ENCODE measurements at places on chromosomes 7 and 10.

DNA sequence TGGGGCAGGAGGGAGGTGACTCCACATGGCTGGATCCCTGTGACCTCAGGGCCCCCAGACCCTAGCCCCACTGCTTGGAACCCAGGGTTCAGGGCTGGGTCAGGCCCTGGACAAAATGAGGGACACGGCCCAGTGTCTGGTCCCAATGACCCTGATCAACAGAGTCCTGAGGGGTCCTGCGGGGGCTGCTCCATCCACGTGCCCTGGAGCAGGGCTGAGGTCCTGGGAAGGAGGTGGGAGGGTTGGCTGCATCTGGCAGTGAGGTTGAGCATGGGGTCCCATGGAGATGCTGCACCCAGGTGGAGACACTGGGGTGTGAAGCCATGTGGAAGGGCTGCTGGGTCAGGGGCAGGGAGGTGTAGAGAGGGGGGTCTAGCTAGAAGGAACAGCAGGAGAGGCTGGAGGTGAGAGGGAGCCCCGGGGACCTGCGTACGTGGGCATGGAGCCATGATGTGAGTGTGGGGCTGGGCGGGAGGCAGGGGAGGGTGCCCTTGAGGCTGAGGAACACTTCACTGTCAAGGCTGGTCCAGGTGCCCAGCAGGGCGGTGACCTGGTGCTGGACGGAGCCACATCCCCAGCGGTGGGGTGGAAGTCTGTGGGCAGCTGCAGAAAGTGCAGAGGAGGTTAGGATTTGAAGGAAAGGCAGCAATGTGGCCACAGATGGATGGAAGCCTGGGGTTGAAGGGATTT, 604 bp downstream of the SCART1 start:
- no peak for DNase-seq

DNA sequence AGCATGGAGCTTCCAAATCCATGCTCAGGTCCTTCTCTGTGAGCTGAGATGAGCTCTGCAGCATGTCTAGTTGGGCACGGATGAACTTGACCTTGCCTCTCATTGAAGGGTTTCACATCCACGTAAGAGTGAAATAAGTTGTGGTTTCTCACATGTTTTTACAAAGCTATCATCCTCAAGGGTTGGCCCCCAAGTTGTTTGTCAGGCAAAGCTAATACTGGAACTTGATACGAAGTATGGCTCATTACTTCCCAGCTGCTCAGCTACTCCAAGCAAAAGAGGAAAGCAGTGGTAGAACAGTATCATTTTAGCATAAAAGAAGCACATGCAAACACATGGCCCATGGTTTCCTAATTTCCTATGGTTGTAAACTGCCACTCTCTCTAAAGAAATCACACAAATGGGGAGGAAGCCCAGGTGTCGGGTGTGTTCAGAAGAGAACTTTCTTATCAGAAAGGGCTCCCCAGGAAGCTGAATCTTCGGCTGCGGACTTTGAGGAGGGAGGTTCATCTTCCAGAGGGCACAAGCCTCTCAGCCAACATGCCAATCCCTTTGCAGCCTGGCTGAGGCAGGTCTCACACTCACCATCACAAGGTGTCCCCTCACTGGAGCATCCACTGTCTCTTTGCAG, 45.3 kb downstream of the PDLIM1 start:
- DNase-seq: peak; percentile 85

DNA sequence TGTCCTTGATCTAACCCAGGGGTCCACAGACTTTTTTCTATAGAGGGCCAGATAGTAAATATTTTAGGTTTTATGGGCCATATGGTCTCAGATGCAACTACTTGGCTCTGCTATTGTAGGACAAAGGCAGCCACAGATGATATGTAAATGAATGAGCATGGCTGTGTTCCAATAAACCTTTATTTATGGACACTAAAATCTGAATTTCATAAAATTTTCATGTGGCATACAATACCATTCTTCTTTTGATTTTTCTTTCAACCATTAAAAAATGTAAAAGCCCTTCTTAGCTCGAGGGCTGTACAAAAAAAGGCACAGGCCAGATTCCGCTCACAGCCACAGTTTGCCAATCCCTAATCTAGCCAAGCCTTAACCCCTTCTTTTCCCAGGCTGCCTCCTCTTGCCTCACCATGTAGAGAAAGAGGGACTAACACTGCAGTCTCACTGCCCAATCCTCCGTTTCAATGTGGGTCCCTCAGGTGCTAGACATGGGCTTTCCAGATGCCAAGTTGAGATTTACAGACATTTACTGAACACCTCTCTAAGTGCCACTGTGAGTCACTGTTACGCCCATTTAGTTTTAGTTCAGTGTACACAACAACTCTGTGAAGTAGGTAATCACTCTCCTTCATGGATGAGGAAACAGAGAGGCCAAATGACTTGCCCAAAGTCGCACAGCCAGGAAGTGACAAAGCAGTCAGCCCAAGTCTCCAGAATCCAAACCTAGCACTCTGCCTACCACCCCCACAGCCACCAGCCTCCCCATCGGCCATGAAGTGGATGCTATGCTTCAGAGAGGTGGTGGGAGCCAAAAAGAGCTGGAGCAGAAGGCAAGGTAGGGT, 132.6 kb upstream of the PDLIM1 start:
- DNase-seq: no peak

DNA sequence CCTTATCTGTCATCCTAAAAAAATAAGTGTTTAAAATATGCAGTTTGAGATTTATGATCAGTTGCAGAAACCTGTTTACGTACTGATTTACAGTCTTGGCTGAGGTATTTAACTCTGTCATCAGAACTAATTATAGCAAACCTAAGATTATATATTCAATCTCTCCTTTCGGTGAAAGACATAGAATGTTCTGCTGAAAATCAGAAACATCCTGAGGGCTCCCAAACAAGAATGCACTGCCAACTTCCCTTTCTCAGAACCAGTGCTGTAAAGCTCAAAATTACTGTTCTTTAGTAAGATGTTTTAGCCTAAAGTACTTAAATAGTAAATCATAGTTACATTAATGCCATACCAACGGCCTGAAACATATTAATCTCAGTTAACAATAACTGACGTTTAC, 34.3 kb downstream of the FAM204A start:
- no peak for DNase-seq

DNA sequence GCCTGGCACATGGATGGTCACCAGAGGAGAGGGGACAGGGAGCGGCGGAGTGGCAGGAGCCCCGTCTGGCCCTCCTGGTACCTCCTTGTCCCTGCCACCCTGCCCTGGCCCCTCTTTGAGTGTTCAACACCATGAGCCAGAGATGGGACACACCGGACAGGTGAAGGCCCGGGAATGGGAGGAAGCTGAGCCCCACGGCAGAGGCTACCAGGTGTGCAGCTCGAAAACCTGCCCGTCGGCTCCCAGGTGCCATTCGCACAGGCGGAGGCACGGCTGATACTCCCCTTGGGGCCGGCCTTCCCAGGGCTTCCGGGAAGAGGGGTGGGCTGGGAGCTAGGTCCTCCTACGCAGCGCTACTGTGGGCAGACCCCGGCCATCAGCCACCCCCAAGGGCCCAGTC, 44.1 kb downstream of the TNRC18 start:
- no peak for DNase-seq

DNA sequence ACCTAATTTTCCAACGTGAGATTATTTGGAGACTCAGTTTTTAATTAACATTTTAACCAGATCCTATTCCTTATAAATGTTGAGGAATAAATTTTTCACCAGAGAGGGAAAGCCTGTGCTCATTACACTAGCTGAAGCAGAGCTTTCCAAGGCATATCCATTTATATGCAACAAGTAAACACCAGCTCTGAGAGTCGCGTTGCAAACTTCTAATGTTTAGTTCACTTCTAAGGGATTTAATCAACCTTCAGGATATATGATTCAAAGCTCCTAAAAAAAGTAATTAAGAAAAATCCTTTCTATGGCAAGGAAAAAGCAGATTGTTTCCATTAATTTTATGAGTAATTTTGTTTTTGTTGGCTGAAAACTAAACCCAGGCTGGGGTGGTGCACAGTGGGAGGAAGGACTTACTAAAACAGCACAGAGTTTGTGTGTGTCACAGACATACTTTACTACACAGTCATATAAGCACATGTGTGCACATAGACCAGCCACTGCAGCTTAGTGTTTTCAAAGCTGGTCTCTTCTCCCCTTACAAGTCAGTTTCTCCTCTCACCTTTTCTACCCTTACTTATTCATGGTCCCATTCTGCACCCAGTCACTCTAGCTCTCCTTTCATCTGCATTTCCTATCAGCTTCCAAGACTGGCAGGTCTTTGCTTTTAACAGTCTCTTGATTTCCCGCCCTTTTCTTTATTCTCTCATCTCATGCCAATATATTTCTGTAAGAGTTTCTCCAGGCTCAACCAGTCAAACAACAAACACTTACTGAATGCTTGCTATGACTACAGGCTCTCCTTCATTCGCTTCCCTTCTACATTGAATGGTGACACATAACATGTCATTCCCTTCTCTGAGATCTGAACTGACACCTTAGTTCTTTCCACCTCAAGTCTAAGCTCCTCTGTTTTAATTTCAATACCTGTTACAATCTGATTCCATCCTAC, 81.1 kb upstream of the FZD1 start:
- DNase-seq: no peak

DNA sequence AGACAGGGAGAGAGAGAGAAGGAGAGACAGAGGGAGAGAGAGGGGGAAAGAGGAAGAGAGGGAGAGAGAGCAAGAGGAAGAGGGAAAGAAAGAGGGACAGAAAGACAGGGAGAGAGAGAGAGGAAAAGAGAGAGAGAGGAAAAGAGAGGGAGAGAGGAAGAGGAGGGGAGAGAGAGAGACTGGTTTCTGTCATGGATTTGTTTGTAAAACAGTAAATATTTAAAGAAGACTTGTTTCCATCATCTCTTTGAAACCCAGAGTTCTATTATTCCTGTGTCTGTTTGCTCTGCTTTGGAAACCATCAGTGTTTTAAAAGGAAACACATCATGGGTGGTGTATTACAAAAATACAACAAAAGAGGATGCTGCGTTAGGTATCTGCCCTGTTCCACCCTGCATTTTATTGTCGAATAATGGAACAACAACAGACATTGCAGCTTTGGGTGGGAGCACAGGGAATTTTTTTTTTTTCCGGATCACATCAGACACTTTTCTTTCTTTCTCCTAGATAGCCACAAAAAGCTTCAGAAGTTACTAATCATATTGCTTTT, 150.7 kb upstream of the RSU1 start:
- no peak for DNase-seq

Data from GM12864 (cell line).